Stimulated activated CD4-positive, alpha-beta T cell treated with anti-CD3 and anti-CD28 coated beads, Interleukin-4, amount 100 ng/mL, for 4 hours (primary cell): ENCODE measurements at places on chromosomes 3 and 15.

DNA sequence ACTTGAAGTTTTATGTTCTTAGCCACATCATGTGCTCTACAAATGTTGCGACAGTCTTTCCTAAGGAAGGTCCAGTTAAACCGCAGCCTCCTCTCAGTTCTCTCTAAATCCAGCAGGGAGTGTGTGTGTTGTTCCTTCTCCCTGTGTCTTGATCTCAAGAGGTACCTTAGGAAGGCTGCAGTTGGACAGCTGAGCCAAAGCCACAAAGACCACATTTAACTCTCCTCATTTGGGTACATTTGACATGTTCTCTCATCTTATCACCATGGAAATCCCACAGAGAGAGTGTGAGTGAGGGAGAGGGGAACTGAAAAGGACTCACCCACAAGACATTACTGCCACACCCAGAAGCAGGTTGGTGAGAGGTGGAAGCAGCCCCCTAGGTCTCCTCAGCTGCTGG is 79.5 kb downstream of the CD200R1L start:
- DNase-seq, result no peak

- DNase-seq, result no peak
Measured at GRCh38 chr3:72306800-72307341, 521.9 kb upstream of the PROK2 start.

DNA sequence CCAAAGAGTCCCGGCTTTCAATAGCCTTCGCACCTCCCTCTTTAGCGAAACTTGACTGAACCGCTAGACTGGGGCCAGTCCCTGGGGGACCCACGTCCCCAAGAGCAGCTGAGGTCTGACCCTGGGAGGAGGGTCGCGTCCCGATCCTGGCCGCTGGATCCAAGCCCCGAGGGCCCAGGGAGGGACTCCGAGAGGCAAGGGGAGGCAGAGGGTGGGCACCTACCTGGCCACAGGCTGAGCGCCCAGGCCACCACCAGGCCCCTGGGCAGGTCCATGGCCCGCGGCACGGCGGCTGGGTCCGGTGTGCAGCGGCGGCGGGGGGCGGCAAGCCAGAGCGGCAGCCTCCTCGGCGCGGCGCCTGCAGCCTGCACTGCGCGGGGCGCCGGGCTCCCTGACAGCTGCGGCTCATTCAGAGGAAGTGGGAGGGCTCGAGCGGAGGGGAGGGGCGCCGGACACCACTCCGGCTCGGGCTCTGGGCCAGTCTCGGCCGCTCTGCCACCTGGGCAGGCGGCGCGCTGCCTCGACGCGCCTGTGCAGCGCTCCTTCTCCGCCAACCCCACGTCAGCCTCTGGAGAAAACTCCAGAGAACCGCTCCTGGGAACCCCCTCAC is at the start of gene ITGA11:
Gene ITGA11, minus strand, starts transcription at position 372 of the 610 bp plus-strand sequence. Its CDS starts 97 bp downstream, at position 275.
- DNase-seq, result no peak

GRCh38 chr3:45011756-45012508 is 14.2 kb upstream of the CLEC3B start:
- DNase-seq, result no peak

DNA sequence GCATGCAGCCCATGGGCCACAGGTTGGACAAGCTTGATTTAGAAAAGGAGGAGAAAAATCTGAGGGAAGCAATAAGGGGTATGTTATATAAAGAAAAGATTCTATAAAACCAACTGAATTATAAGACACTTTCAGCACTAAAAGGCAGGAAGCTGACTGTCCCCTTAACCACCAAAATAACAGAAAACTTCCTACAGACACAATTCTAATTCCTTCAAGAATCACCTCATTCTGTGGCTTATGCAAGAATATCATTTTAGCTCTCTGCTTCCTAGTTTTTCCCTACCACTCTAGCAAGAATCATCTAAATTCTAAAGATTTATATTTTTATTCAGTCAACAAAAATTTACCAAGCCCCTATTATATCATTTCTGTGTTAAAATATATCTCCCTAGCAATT is 6.3 kb downstream of the STAG1 start:
- no peak for DNase-seq

GRCh38 chr15:81758818-81759284 is 287.0 kb downstream of the MEX3B start:
- no peak for DNase-seq

DNA sequence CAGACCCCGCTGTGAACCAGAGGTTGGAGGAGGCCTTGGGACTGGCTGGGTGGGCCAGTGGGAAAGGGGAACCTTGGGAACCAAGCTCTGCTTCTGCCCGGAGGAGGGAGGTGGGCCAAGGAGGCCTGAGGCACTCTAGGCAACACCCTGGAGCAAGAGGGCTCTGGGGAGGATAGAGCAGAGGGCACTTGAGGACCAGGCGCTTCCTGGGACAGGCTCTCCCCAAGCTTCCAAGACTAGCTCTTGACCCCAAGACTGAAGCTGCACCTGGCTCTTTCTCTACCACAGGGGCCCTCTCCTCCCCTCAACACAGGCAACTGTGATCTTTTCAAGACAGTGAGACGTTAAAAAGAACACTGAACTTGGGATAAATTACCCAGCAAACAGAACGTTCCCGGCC is 20.3 kb downstream of the TKT start:
- no peak for DNase-seq

DNA sequence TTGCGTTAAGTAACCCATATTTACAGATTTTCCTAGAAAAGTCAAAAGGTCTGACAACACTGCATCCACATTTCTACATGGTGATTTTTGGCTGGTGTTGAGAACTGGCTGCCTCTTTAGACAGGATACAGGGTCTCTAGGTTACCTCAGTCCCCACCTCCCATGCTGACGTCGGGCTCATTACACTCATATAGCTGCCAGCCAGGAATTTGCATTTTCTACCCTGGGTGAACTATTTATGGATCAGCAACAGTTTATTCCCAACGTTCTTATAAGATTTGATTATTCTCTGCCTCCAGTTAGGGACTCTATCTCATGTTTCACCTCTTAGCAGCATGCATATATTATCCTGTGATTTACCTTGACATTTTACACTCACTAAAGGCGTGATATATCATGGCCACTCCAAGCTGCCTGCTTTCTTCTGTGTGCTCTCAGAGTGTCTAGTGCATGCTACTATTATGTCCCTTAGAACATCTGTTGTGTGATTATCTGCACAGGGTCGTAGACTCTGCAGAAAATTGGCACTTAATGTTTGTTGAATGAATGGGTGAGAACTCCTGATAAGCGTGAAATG is 49.0 kb downstream of the CLDN11 start:
- DNase-seq, result no peak

DNA sequence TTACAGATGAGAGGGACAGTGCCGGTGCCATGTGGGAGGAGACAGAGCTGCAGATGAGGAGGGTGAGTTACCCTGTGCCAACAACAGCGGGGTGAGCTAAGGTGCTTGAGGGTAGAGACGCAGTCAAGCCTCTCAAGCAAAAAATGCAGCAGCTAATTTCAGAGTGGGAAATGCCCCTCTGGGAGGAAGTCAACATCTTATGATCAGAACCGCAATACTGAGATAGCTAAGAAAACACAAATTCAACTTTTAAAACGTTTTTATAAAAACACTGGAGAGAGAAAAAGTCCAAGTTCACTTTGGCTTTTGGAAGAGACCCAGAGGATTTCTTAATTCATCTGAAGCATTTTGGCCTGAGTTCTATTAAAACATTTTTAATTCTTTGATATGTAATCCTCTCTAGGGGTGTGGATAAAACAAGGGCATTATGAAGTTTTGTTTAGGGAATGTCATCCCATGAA is 319.2 kb downstream of the SLC9A9 start:
- no peak for DNase-seq

GRCh38 chr3:64414043-64414442 is 188.8 kb upstream of the PRICKLE2 start:
- DNase-seq, result no peak

- no peak for DNase-seq
Measured at GRCh38 chr15:45328663-45329062, 49.7 kb downstream of the GATM start.

GRCh38 chr3:63193647-63194046 is 84.5 kb upstream of the SYNPR start:
- DNase-seq, result no peak

GRCh38 chr3:141448606-141449220 is 38.1 kb upstream of the RASA2 start:
- DNase-seq, result no peak

DNA sequence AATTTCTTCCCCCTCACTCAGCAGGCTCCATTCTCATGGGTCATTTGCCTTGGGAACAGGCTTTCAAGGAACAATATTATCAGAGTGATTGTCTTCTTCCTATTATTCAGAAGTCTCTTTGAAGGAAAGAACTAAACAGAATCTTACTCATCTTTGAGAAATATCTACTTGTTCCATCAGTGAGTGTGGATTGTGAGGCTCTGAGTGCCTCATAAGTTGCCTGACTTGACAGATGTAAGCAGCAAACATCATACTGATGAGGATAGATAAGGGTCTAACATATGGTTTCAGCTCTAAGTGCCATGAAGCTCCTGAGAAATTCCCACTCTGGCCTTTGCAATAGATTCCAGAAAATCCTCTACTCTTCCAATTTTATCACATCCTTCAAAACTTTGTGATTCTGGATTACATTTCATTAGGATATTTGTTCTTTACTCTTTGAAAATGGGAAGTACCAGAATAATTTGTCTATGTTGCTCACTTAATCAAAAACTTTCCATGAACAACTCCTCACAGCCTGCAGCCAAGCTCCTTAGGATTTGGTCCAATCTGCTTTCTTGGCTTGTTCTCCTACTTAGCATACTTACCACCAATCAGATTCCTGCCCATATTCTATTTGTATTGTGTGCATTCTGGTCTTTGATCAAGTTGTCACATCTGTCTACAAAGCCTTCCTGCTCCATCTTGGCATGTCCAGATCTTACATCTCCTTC is 120.1 kb downstream of the RPL22L1 start:
- no peak for DNase-seq

- DNase-seq, result peak; percentile 81
Measured at GRCh38 chr3:184248454-184249411, at the start of gene ALG3. Gene ALG3 (minus strand): TSS chr3:184248962. CDS start chr3:184248940, 22 bp downstream.

DNA sequence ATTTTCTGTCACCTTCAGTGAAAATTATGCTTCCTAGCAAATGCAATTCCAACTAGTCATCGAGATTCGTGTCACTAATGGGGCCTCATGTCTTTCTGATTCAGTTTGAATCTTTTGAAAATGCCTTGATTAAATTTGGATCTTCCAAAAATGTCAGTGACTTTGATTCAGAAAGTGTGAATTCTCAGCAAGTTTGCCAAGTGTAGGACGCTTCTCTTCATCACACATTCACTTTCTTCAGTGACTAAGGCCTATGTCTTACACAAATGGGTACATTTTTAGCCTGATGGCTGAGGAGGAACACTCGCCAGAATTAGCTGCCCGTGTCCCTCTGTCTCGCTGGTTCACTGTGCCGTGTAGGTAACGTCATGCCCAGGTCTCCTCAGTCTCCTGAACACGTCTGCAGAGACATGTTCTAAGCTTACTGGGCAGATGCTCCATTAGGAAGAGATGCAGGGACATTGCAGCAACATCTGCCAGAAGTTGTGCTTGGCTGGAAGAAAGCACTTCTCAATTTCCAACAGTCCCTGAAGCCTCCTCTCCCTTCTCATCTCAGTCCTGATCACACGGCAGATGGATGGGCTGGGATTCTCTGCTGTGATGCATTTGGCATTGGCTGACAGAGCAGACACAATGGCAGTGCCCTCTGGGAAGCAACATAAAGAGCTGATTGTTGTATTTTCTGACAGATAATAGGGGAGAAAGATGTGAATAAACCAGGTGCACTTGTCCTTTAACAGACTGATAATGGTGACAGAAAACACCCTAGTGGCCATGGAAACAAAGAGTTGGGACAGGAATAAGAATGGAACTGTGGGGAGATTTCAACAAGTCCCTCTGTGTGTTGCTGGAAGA is 29.1 kb upstream of the LYZL4 start:
- no peak for DNase-seq

- no peak for DNase-seq
Measured at GRCh38 chr15:98674336-98674735, 26.0 kb downstream of the IGF1R start.

- no peak for DNase-seq
Measured at GRCh38 chr3:9450991-9451390, 53.6 kb downstream of the SETD5 start.

DNA sequence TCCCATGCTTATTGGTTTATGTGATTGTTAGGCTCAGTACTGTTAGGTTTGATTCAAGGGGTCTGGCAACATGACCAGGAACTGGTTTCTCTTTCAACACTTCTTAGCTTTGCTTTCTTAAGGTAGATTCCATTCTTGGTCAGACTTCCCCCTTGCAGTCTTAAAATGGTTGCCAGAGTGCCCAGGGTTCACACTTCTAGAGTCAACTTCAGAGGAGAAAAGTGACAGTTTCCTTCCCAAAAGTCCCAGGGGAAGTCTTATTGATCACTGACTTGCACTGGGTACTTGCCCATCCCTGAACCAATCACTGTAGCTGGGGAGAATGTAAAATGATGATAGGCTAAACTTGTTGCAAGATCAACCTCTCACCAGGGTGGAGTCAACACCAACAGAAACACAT is 14.1 kb downstream of the MGLL start:
- no peak for DNase-seq

GRCh38 chr3:23650371-23651140 is 155.2 kb upstream of the UBE2E1 start:
- DNase-seq, result no peak

- no peak for DNase-seq
Measured at GRCh38 chr15:39999538-40000200, 39.3 kb downstream of the SRP14 start.

DNA sequence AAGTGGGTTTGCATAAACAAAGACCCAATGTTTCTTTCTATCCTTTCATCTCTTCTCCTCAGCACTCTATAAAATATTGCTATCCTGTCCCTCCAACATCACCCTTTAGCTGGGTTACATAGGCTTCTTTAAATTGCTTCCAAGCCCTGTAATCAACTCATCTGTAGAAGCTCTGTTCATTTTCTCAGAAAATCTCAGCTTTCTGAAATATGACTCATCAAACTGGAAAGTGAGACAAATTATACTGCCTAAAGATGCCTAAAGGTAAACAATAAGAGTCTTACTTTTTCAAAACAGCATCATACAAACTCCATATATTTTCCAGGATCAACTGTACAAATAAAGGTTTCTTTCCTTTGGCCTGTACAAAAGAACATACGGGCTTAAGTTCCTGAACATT is 33.8 kb downstream of the EFL1 start:
- no peak for DNase-seq

DNA sequence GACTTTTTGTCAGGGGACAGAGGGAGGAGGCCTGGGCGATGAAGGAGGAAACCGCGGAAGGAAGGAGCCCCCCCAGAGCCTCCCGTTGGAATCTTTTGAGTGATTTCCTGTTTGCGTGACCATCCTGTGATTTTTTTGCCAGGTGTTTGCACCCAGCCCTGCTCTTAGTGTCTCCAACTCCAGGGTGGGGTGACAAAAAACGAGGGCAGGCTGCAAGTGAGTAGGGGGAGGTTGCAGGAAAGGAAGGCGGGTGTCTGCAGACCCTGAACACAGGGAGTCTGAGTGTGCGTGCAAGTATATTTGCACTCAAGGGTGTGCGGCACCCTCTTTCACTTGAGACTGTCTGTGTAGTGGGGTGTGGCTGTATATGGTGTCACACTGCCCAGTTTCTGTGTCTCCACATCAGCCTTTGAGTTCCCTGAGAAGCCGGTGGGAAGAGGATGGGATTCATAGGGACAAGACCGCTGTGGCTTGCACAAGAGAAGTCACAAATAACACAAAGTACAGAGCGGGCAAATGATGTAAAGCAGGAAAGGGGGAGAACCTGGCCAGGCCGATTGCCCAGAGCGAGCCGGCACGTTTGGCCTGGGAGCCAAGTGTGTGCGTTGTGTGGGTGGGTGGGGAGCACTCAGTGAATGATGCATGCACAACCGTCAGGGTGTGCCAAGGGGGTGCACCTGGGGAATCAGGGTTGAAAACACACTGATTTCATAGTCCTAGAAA is 6.6 kb downstream of the ISLR2 start:
- DNase-seq, result no peak

- no peak for DNase-seq
Measured at GRCh38 chr15:62109982-62110851, 43.4 kb downstream of the C2CD4A start.
